ENCODE measurements at places on chromosomes 6 and 20.

DNA sequence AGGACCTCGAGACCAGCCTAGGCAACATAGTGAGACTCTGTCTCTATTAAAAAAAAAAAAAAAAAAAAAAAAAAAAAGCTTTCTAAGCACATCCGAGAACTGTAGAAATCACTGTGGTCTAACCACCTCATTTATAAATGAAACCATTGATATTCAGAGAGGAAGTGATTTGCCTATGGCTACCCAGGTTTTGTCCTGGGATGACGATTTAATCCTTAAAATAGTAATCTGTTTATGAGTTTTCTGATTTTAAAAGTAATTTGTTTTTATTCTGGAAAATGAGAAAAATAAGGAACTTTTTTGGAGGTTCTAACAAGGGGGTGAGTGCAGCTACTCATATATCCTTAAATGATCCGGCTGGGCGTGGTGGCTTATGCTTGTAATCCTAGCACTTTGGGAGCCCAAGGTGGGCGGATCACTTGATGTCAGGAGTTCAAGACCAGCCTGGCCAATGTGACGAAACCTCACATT, 6.5 kb upstream of the BTN3A2 start:
- no peak for DNase-seq

GRCh38 chr6:159038914-159039884, 5.6 kb downstream of the TAGAP start:
- DNase-seq, result no peak

DNA sequence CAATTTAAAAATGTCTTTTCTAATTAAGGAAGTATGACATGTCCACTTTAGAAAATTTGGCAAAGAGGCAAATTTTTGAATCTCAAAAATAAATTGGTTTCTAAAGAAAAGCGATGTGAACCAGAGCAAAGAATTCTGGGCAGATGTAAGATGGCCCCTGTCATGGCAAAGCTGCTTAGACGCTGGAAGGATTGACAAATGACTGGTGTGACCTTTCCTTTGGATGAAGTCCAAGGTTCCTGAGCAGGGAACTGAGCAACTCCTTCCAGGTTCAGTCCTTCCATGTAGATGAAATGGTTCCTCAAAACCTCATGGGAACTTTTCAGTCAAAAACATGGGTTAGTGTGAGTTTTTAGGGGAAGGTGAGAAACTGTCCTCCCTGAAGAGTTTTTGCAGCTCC, 25.1 kb downstream of the BRPF3 start:
- no peak for DNase-seq

- no peak for DNase-seq
These were observed 4.1 kb downstream of the GUCA1B start for GRCh38 chr6:42190554-42191183.

GRCh38 chr6:52227495-52227894, 16.8 kb downstream of the IL17F start:
- no peak for DNase-seq

- no peak for DNase-seq
These were observed 329 bp upstream of the GPR6 start for GRCh38 chr6:109977791-109978173.

GRCh38 chr20:60108397-60108796, 150.2 kb downstream of the CDH26 start:
- no peak for DNase-seq

DNA sequence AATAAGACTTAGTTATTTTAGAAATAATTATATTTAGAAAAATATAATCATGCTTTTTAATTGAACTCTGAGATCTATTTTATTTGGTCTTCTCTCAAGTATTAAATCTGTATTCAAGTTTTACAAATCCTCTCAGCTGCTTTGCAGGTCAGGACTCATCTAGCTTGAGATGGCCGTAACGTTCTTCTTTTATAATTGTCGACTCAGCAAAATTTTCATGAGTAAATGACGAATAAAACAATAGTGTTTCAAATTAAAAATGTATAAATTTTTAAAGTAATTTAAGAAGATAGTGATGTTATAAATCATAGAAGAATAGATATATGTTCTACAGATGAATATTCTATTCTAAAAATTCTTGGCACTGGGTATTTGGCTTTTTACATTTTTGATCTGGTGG, 957.1 kb upstream of the EYS start:
- no peak for DNase-seq

- no peak for DNase-seq
These were observed 10.4 kb downstream of the MRPL14 start for GRCh38 chr6:44116641-44117382.

DNA sequence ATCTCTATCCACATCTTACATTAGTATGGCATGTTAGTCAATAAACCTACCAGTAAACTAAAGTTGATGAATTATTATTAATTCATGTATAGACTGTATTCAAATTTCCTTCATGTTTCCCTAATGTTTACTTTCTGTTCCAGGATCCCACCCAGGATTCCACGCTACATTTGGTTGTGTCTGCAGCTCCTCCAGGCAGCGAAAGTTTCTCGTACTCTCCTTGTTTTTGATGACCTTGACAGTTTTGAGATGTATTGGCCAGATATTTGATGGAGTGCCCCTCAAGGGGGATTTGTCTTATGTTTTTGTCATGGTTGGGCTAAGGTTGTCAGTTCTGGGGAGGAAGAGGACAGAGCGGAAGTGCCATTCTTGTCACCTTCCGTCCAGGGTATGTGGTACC, 445.2 kb upstream of the CDH4 start:
- DNase-seq, result no peak
